ENCODE measurements at places on chromosomes 2 and 18.

GRCh38 chr2:102139851-102140250, 2.7 kb upstream of the IL1R1 start:
- DNase-seq = no peak

DNA sequence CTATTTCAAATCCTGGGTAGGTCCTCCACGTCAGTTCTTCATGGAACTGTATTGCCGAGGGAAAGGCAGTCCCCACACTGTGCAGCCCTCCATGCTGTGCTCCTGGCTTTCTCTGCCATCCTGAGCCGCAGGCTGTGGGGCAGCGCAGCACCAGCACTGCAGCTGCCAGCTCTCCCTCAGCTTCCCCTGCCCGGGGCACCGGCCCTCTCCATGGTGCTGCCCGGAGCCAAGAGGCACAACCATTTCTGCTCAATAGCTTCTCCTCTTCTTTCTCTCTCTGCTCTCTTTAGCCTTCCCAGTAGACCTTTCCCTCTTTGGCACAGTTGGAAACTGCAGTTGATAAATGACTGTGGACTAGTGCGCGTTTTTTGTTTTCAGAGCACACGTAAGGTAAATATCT, 12.1 kb downstream of the ANKRD23 start:
- DNase-seq = no peak

GRCh38 chr2:210568108-210568507, 11.7 kb downstream of the CPS1 start:
- no peak for DNase-seq

DNA sequence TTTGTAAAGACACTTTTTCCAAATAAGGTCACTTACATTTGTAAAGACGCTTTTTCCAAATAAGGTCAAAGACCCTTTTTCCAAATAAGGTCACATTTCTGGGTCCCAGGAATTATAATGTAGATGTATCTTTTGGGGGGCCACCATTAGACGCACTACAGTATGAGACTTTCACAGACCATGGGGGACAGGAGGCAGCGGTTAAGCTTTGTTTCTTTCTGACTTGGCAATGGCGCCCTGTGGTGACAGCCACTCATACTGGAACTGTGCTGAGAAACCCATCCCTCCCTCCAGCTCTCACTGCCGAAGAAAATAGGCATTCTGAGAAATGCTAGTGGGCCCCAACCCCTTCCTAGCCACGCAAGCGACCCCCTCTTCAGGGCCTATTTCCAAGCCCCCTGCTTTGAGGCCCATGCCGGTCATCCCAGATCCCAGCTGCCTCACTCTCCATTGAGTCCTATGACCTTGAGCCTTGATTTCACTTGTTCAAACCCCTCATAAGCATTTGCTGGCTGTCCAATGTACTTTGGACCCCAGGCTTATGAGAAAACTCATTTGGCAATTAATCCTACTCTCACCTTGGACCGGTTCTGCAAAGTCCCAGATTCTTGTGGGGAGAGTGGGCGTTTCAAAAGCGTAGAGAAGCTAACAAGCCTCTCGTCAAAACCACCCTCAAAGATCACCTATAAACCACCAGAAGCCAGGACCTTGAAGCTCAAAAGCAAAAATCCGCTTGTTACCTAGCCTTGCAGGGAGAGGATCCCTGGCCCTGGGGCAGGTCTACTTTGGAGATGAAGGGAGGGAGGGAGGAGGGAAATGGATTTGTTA, 11.3 kb upstream of the SPATA3 start:
- DNase-seq = no peak

GRCh38 chr18:22300665-22301636, 116.8 kb downstream of the CTAGE1 start:
- no peak for DNase-seq

- no peak for DNase-seq
These were observed 290.9 kb upstream of the SIX2 start for GRCh38 chr2:45300026-45300750.

GRCh38 chr2:199911877-199912161, 726 bp downstream of the C2orf69 start:
- peak; percentile 60 for DNase-seq

DNA sequence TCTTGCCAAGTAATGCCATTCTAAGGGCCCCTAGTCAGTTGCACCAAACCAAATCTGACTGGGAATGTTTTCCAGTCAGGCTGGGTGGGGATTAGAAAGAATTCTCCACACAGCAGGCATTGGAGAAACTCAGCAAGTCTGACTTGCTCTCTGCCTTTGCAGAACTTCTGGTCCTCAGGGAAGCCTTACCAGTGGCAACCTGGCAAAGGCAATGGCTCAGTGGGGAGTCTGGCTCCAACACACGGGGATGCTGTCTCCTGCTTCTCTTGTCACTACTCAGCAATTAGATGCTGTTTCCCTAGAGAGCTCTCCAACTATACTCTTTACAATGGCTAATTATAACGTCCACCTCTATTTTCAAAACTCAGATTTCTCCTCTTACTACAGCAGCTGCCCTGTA, 810.7 kb downstream of the LRRTM4 start:
- DNase-seq = no peak

DNA sequence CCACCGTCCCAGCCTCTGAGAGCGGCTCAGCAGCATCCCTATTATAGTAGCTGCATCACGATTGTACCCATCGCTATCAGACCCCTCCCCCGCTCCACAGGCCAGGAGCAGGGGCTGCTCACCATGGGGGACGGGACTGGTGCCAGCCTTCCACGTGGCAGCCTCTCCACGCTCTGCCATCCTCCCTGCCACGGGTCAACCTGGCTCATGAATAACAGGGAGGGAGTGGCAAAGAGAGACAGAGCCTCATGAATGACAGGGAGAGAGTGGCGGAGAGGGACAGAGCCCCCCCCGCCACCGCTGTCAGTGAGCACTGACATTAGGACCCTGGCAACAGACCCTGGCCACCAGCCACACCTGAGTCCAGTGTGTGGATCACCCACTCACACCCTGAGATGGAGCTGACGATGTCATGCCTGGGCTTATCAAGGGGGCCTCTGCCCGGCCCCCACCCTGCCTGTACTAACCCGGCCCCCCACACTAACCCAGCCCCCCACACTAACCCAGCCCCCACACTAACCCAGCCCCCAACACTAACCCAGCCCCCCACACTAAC, 16.9 kb downstream of the CROCC2 start:
- peak; percentile 48 for DNase-seq

DNA sequence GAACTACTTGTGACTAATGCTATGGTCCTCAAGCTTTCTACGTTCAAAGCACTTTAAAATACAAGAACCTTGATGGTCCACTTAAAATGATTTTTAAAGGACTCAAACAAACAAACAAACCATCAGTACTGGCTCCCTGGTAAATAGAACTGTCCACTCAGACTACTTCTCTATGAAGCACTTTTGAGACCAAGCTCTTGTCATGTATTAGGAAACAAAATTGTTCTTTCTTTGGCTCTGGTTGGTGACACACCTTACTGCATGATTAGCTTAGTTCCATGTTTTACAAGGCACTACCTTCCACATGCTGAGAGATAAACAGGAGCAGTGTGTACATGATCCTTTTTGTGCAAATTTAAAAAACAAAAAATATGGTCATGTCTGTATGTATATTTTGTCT, 19.7 kb downstream of the DARS1 start:
- no peak for DNase-seq

- no peak for DNase-seq
These were observed 287.7 kb upstream of the GCFC2 start for GRCh38 chr2:75998451-75998850.

GRCh38 chr2:168252976-168253375, 5.6 kb upstream of the STK39 start:
- no peak for DNase-seq

DNA sequence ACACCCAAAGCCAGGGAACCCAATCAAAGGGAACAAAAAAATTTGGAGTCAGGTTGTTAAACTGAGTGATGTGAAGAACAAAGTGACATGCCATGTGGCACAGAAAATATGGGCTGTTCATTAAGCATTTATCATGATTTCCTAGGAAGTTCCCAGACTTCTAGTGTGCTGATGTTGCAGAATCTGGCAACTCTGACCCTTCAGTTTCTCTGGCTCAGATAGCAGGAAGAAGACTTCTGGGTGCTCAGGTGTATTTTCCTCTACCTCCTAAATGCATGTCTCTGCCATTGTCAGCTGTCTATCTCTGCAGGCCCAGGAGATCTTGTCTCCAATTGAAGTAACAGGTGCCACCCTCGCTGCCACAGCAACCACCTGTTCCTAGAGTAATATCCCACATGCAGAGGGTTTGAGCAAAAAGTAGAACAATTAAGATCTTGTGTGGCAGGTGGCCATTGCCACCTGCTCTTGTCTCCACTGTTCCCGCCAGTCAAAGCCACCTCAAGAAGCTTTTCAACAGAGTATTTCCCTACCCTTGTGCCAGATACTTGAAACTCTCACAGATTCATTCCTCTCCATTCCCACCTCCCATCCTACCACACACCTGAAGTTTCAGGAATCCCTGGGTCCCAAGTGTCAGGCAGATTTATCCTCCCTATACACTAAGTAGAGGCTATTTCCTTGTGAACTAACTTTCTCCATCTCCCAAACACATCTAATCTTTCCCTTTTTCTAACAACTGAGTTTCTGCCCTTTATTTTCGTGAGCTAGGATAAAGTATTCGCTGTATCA, 533.7 kb upstream of the CHAC2 start:
- DNase-seq = no peak
